ENCODE measurements at places on chromosomes 3 and 15.

DNA sequence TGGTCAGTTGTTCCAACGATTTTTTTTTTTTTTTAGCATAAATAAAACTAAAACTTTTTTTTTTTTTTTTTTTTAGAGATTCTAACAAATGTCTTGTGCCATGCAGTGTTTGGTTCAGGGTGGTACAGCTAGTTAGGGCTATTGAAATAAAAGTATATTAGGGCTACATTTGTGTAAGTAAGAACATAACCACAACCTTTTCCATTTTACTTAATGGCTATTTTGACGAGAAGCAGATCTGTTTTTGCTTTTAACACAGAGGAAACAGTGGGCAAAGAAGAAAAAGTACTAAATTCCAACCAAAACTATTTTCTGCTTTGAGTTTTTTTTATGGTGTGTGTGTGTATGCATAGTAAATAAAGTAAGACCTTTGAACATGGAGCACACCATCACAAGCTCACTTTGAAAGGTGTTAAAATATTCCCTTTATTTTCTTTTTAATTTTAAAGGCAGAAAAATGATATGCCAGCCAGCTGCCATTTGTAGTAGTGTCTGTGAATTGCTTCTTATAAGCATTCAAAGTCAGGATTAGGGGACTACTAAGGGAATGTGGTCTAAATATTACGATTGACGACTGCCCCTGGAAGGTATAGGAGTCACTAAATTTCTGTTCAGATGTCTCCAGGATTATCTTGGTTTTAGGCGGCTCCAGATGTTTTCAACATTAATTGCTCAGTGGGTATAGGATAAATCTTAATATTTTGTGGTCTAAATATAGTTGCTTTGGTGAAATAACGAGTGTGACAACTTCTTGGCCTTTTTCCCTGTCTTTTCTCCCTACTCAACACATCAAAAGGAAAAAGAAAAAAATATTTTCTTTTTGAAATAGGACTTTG is 3.1 kb downstream of the RARB start:
- no peak for DNase-seq

GRCh38 chr3:171944118-171945016 is 95.0 kb upstream of the FNDC3B start:
- no peak for DNase-seq

GRCh38 chr3:129540776-129541516 is 2.0 kb upstream of the H1-8 start:
- DNase-seq = no peak

DNA sequence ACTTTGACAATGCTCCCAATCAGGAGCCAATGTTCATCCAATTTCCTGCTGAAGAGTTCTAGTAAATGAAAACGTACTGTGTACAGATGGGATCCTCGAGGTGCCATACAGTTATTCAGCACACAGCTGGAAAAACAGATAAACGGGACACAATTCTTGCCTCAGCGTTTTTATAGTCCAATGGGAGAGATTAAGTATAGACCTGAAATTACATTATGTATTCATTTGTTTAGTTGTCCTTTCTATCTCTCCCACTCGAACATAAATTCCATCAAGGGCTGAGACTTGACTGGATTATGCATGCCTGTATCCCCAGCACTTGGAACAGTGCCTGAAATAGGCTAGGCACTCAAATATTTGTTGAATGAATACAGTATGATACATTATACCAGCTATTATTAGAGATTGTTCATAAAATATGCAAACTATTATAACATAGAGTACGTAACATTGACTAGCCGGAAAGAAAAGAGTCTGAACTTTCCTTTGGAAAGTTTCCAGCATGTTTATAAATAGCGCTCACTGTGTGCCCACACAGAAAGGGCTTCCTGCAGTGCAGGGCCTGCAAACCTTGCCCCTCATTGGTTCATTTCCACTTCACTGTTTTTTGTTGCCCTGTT is 27.4 kb upstream of the SNTN start:
- no peak for DNase-seq

GRCh38 chr3:108071368-108071767 is 19.5 kb downstream of the CD47 start:
- DNase-seq = no peak

Data from 8988T (cell line).